ENCODE measurements at places on chromosomes 3 and 15.

- DNase-seq: no peak
These were observed 139.3 kb downstream of the TNIK start for GRCh38 chr3:171320750-171321558.

- no peak for DNase-seq
These were observed 38.4 kb downstream of the AGTR1 start for GRCh38 chr3:148736086-148736485.

- DNase-seq: no peak
These were observed 214.5 kb downstream of the MTHFS start for GRCh38 chr15:79682285-79682684.

GRCh38 chr3:105876780-105877327, 8.0 kb upstream of the CBLB start:
- DNase-seq: no peak

DNA sequence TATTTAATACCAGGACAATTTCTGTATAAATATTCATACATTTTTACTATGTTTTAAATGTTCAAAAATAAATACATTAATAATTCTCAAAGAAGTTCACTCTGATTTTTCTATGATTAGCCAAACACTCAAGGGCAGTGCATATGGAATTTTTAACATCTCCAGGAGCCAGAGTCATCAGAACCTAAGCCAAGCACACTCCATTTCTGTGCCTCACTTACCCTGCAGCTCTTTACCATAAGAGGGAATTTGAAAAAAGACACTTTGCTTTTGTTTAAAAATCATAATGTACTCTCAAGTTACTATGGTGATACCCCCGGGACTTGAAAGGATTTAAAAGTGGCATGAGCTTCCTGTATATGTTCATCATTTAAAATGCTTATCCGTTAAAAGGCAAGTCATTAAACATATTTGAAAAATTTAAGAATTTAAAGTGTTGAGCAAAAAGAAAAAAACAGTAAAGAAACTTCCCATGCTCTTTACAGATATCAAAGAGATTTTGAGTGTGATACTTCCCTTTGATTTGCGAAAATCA, 747.4 kb upstream of the NECTIN3 start:
- no peak for DNase-seq

DNA sequence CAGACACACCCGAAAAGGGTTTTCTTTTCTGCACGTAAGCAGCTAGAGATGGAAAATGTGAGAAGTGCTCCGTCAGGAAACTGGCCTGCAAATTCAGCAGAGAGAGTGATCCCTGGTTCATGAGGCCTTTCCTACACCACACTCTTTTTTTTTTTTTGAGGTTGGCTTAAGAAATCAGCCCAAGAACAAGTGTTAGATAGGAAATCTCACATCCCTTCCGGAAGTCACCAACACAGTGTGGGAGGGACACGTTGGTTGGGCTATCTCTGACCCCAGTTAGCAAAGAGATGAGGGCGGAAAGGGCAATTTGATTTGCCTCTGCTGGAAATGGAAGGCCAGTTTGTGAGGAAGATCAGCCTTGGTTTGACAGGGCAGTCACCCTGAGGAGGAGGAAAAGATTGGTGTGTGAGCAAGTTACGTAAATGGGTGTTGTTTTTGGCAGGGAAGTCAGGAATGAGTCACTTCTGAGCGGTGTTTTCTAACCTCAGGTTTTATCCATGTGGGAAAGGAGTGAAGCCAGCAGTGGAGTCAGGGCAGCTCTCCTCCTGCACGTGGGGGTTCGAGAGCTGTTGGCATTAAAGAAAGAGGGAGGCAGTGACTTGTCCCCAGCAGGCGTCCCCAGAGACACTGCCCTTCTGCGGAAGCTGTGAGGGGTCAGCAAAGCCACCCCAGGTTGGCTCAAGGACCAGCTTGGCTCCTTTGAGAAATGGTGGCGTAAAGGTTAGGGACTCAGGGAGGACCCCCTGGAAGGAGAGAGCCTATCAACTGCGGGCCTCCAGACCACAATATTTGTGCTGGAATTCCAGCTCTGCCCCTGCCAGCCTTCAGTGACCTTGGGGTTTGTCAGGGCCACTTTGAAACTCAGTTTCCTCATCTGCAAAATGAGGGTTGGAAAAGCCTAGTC, 237.6 kb upstream of the BHLHE40 start:
- no peak for DNase-seq

DNA sequence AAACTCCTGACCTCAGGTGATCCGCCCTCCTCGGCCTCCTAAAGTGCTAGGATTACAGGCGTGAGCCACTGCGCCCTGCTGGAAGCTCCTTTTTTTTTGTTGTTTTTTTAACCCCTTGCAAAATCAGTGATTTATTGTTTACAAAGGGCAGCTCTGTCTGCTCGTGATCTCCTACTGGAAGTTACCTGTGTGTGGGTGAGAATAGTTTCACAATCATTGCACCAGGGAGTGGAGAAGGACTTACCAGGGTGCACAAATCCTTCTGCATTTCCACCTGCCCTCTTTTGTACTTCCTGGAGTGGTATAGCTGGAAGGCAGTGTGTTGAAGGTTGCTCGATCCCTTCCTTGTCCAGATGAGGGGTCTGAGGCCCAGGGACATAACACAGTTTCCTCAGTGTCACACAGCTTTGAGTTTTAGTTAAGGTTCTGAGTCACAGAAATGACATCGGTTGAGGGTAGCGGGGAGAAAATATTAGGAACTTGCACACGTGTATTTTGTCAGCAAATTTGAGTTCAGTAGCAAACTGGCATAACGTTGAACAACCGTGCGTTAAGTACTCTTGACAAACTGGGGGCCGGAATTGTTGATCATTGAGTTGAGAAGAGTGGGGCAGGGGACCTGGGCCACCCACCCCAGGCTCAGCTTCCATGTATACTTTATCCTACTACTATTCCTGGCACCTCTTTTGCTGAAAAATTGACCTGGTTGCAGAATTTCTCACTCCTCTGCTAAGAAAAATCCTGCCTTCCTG, 11.3 kb upstream of the TRAK1 start:
- no peak for DNase-seq

GRCh38 chr3:69417541-69418078, 31.7 kb upstream of the FRMD4B start:
- DNase-seq: no peak

DNA sequence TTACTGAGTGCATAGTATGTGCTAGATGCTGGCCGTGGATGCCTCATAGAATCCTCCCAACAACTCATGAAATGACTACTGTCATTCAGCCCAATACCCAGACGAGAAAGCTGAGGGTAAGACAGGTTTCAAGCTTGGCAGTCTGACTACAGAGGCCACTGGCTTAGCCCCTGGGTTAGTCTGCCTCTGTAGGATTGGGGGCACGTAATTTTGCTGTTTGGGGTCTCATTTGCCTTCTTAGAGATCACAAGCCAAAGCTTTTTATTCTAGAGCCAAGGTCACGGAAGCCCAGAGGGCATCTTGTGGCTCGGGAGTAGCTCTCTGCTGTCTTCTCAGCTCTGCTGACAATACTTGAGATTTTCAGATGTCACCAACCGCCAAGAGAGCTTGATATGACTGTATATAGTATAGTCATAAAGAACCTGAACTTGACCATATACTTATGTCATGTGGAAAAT, 1.0 kb upstream of the CCR5 start:
- no peak for DNase-seq

GRCh38 chr3:171181907-171182690, 155.6 kb upstream of the SLC2A2 start:
- no peak for DNase-seq

- no peak for DNase-seq
These were observed 213.4 kb upstream of the UBE2E2 start for GRCh38 chr3:22989716-22990115.

- DNase-seq: no peak
These were observed 15.7 kb downstream of the ECT2 start for GRCh38 chr3:172766241-172766640.

GRCh38 chr15:100461049-100461448, 67.7 kb downstream of the CERS3 start:
- no peak for DNase-seq

DNA sequence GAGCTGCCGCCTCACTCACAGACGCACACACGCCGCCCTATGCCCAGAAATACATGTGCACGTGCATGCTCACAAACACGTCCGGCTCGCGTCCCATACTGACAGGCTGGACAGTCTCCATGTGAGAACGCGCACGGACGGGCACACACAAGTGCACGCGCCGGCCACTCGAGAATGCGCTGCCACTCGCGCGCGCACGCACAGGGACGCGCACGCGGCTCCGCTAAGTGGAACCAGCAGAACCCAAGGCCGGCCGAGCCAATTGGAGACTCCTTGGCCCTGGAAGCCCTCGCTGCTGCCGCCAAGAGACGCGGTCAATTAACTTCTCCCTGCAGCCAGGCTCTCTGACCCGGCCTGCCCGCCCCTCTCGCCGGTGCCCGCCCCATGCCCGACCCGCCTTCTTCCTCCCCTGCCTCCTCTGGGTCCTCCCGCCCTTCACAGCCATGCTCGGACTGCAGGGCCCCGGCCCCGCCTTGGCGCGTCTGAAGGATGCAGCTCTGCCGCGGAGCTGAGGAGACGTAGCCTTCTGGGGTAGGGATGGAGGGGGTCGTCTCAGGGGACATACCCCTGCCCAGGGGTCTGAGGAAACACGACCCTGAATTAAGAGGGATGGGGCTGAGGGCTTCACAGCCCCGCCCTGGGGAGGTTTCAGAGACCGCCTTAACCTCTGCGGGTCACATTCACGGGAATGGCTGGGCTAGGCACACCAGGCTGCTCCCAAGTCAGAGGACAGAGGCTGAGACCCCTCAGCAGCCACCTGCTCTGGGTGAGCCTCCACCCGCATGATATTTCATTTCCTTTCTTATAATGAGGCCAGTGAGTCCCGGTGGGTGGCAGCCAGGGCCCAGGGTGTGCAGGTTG, 15.0 kb downstream of the PTH1R start:
- DNase-seq: no peak

DNA sequence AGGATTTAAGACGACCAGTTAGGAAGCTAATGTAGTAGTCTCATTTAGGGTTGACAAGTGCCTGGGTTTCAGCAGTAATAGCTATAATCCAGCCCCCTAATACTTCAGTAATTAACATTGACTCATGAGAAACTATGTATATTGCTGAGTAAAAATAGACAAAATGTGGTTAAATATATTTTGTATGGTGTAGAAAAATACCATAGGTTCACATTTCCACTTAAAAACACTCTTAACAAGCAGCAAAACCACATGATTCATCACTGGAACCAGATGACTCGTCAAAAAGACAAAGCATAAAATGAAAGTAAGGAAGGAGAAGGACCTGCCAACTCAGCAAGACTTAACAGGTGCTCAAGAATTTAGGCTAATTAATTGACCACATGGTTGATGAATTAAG, 288.9 kb downstream of the EFHB start:
- no peak for DNase-seq

DNA sequence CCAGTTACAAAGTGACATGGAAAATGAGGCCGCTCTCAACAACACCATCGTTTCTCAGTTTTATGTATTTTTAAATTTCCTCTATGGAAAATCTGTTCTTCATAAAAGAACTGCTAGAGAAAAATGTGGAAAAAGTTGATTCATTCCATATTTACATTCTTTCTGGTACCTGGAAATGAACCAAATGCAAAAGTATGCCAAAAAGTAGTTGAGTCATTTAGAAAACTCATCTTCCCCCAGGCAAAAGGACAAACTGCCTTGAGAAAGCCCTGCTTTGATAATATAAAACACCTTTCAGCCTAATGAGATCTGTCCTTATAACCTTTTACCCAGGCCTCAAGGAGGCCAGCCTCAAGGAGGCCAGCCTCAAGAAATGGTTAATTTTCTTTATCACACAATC, 283.0 kb upstream of the VEPH1 start:
- DNase-seq: no peak

DNA sequence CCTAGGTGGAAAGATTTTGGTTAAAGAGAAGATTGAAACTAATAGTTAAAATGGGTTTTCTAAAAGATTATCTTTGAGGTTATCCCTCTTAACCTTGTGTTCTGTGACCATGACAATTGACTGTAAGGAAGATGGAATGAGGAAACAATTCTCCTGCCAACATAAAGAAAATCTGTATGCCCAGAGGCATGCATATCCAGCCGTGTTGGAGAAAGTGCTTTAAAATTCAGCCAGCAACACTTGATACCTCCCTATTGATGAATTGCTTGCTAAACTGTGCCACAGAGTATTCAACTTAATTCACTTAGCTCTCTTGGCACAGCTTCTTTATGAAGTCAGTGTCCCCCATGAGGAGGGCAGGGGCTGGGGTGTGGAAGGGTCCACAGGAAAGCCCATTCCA, 203.5 kb downstream of the UBE2E2 start:
- DNase-seq: no peak

DNA sequence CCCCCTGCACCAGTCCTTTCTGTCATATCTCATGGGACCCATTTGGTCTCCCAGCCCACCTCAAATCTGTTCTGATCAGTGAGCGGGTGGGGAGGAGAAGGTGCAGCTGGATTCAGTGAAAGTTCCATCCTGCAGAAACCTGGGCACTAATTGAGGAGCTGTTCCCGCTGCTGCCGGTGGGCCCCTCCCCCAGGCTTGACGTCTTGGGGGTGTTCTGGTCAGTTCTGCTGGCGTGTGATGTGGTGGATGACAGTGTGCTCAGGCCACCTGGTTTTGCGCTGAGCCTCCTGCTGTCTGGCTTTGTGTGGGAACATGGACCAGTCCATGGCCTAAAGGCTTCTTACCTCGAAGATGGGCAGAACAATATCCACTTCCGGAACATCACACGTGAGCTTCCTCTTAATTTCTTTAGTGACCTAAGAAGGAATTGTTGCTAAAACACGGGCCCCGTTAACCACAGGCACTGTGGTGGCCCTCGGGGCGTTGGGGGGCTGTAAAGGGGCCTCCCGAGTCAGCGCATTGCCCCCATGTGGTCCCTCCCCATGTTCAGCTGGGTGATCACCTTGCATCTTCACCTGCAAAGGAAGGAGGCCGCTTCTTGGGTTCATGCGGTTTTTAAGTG, 59.7 kb downstream of the RGMA start:
- no peak for DNase-seq

GRCh38 chr3:18580268-18580667, 155.1 kb upstream of the SATB1 start:
- DNase-seq: no peak

DNA sequence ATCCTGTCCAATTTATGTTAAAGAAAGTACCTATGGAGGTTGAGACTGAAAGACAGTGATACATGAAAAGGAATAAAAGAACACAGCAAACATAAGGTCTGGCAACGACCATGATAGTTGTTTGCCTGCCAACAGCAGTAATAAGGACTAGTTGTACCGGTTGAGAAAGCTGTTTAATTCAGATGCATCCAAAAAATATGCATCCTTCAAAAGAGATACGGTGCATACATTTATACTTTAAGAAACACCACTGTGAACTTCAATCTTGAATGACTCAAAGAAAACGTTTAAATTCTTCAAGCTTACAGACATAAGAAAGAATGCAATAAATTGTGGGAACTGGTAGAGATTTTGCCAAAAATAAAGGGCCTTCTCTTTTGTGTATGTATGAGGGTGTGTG, 492.1 kb downstream of the NLGN1 start:
- DNase-seq: no peak

- no peak for DNase-seq
These were observed 3.9 kb upstream of the VILL start for GRCh38 chr3:37986479-37987314.

- no peak for DNase-seq
These were observed 359 bp downstream of the TPM1 start for GRCh38 chr15:63042877-63043334.

- no peak for DNase-seq
These were observed 396.3 kb downstream of the IL5RA start for GRCh38 chr3:2713923-2714322.
